NCI-H187 (cell line): ENCODE measurements at places on chromosomes 5 and 9.

DNA sequence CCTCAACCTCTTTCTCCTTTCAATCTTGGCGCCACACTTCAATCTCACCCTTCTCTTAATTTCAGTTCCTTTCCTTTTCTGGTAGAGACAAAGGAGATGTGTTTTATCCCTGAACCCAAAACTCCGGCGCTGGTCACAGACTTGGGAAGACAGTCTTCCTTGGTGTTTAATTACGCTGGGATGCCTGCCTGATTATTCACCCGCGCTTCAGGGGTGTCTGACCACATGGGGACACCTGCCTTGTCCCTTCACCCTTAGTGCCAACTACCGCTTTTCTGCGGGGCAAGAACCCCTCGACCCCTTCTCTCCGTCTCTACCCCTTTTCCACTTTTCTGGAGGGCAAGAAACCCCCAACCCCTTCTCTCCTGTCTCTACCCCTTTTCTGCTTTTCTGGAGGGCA, 261.1 kb downstream of the SMARCA2 start:
- no peak for DNase-seq

DNA sequence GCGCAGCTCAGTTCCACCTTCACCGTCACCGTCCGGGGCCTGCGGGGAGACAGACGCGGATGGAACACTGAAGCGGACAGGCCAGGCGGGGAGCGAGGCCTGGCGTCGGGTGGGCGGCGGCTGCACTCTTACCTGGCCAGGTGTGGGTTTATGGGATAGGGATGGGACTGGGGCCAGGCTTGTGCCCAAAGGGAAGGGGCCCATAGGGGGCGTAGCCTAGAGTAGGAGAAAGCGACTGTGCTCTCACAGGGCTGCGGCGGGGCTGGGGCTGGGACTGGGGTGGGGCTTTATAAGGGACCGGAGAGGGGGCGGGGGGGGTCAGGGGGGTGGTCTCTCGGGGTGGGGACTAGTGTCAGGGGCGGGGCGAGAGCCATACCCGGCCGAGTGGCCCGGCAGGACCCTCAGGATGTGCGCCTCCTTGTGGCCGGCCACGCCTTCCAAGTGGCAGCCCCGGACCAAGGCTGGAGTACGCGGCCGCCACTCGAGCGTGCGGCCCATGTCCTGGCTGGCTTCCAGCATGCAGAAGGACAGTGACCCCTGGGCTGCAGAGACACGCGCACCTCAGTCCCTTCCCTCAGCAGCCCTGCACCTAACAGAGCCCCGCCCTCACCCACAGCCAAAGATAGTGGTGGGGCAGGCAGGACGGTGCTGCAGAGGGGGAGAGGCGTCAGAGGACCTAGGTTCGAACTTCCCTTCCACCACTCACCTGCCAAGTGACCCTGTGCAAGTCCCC, 22.8 kb downstream of the FPGS start:
- DNase-seq: no peak

DNA sequence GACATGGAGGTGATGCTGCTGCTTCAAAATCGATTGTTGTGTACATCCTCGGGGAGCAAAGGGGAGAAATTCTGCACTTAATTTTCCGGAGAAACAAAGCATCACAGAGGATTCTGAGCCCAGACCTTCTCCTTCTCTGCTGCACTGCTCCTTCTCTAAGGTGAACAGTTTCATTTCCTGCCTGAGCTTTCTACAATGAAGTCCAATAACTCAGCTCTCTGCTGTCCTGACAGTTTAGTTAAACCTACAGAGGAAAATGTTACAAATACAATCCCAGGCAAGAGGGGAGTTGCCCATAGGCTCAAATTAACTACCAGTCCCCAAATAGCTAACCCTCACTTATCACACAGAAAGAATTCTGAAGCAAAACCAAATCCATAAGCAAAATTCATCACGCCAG, 206.3 kb downstream of the EFNA5 start:
- no peak for DNase-seq

- no peak for DNase-seq
These were observed 20.8 kb upstream of the SNCAIP start for GRCh38 chr5:122291000-122291901.

DNA sequence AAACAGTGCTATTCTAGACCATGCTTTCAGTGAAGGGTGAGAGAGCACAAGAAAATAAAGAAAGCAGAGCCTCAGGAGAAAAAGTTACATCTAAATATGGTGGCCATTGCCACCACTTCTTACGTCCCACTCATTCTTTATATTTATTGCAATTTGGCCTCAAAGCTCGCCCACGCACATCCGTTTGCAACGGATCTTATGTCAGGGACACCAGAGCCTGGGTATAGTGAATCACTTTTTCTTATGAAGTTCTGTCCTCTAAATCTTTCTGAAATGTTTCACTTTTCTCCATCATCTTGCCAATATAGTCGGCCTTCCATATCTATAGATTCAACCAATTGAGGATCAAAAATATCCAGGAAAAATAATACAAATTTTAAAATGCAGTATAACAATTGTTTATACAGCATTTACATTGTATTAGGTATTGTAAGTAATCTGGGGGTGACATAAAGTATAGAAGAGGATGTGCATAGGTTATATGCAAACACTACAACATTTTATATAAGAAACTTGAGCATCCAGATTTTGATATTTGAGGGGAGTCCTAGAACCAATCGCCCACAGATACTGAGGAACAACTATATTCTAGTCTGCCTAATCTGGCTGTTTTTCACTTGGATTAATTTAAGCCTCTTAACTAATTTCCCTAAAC, 35.2 kb downstream of the GOLPH3 start:
- DNase-seq: no peak

- DNase-seq: no peak
These were observed 2.4 kb upstream of the TNPO1 start for GRCh38 chr5:72814104-72814503.

DNA sequence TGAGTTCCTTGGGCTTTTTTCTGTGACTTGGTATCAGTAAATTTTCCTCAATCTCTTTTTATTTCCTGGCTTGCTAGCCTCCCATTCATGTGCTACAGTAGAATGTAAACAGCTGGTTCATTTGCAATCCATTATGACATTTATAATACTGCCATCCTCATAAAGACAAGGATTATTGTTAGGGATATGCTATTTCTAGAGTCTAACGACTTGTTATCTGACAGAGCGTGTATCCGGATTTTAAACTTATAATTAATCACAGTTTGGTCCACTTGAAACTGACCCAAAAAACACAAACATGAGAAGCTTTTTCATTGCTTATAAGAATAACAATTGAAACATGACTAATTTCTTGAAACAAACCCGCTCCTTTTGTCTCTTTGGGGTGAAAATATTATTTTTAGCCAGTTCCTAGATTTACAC, 585.8 kb downstream of the TLE4 start:
- DNase-seq: no peak

GRCh38 chr5:115262011-115262320, 711 bp downstream of the PGGT1B start:
- DNase-seq: no peak

DNA sequence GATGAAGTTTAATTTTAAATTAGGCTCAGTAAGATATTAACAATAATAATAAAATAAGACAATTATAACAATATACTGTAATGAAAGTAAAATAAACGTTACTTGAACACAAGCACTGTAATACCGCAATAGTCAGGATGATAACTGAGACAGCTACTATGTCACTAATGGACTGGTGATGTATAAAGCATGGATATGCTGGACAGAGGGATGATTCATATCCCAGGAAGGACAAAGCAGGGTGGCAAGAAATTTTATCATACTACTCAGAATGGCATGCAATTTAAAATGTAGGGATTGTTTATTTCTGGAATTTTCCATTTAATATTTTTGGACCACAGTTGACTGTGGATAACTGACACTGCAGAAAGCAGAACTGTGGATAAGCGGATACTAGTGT, 196.9 kb downstream of the VPS13A start:
- no peak for DNase-seq

DNA sequence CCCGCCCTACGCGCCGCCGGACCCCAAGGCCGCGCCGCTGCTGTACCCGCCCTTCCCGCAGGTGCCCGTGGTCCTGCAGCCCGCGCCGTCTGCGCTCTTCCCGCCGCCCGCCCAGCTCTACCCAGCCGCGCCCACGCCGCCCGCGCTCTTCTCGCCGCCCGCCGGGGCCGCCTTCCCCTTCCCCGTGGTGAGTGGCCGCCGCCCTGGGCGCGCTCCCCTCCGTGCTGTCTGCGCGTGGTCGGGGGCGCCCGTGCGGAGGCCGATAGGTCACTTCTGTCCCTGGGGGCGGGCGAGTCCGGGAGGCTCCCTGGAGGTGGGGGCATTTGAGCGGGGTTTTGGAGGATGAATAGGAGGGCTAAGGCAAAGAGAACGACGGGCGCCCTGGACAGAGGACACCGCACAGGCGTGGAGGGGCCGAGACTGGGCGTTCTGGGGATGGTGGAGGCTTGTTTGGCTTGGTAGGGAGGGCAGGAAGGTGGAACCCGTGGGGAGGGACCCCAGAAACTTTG, 9.6 kb downstream of the PRRT1B start:
- no peak for DNase-seq

DNA sequence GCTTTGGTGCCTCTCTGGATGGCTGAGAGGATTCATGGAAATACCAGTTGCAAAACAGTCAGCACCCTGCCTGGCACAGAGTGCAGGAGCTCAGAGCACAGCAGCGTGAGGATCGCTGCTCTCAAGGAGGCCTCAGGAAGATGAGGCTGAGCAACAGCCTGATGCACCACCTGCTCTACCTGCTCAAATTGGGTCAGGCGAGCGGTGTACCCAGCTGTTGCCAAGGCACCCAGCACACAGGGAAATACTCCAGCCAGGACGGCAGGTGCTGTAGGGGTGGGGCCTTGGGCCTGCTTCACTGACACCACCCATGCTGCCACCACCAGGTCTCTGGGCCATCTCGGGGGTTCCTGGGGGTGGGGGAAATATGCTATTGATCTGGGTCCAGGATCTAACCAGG, 4.3 kb downstream of the EEIG1 start:
- peak; percentile 48 for DNase-seq

GRCh38 chr5:178199581-178200434, 4.5 kb upstream of the HNRNPAB start:
- DNase-seq: no peak

- no peak for DNase-seq
These were observed 43.0 kb upstream of the FLT4 start for GRCh38 chr5:180692429-180692828.

DNA sequence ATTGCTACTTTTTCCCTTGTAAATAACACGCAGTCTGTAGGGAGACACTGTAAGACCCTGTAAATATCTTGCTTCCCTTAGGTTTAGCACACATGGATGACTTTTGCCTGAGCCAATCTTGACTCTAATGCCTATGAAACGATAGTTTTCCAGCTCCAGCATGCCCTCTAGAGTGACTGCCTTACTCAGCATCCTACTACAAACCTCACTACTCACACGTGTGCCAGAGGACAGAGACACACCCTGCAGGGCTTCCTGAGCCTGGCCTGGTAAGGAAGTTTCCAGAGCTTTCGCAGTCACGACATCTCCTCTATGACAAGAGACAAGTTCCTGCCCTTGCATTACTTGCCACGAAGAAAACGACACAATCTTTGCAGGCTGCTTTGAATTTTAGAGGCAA, 138.1 kb downstream of the ATPSCKMT start:
- no peak for DNase-seq

DNA sequence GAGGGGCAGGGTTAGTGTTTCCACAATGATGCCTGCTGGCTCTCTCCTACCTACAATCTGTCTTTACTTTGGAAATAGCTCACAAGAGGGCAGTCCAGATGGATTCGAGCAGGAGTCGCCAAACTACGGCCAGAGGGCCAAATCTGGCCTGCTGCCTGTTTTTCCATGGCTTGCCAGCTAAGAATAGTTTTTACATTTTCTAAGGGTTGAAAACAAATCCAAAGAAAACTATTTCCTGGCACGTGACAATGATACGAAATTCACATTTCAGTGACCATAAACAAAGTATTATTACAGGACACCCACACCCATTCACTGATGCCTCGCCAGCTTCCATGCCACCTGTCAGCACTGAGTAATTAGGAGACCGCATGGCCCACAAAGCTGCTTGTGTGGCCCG, 162.9 kb upstream of the WWC1 start:
- DNase-seq: no peak

GRCh38 chr5:82747986-82748385, 329.2 kb downstream of the TMEM167A start:
- no peak for DNase-seq

DNA sequence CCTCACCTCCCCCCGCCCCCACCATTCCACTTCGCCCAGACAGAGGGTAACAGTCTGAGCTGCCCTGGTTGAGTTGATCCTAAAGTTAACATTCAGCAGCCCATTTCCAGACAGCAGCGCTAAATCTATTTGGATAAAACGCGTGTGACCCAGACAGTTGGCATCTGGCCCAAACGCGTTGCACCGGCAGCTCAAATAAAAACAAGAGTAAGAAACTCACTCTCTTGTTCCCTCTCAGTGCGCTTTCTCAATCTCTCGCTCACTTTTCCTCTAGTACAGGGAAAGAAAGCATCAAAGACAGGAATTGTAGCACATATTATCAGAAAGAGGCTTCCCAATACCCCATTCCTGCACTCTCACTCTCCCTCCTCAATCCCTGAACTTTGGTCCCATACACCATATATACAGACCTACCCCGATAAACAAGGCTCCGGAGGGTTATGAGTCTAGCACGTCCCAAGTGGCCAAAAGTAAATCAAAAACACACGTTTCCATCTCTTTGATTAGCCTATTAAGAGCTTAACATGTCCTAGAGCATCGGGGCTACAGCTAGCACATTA, 1.3 kb downstream of the ADAMTS6 start:
- DNase-seq: no peak

DNA sequence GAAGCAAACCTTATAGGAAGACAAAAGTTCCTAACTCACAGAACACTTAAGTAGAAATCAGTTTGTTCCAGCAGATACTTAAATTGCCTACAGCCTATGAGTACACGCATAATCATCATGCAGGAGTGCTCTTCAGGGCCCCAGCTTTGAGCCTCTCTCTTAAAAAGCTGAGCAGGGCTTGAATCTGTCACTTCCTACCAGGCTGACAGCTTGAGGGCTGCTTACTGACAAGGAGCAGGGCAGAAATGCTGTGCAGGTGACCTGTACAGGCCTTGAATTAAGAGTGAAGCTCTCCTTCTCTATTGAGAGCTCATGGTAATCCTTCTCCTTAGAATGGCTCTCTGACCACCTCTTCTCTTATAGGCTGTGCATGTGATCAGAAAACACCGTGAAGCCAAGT, 66.5 kb upstream of the MAST4 start:
- peak; percentile 34 for DNase-seq

DNA sequence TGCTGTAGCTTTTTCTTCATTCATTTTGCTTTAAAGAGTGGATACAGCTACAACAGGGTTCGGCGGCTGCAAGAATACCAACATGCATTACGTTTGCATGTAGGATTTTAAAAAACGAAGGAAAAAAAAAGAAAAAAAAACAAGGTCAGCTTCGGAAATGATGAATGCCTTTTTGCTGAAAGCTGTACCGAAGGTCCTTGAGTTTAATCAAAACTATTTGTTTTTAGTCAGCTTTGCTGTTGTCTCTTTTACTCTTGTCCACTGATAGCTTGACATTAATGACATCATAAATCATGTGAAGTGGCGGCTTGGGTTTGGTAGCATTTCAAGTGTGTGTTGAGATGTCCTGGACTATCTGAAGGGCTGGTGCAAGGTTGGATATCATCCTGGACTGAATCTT, 779.1 kb downstream of the NR2F1-AS1 start:
- DNase-seq: peak; percentile 50
